Activated CD8-positive, alpha-beta memory T cell treated with anti-CD3 and anti-CD28 coated beads for 1 hour (primary cell): ENCODE measurements at places on chromosomes 12 and 14.

DNA sequence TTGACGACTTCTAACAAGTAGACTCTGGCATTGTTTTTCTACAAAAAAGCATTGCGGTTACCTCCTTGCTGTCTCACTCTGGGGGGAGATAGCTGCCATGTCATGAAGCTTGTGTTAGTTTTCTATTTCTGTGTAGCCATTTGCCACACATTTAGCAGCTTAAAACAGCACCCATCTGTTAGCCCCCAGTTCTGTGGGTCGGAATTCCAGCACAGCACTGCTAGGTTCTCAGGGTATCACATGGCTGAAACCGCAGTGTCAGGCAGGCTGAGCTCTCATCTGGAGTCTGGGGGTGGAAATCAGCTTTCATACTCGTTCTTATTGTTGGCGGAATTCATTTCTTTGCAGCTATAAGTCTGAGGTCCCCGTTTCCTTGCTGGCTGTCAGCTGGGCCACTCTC is 19.9 kb upstream of the STXBP6 start:
- DNase-seq: no peak

- no peak for DNase-seq
Measured at GRCh38 chr12:114400361-114400811, 5.6 kb downstream of the TBX5 start.

DNA sequence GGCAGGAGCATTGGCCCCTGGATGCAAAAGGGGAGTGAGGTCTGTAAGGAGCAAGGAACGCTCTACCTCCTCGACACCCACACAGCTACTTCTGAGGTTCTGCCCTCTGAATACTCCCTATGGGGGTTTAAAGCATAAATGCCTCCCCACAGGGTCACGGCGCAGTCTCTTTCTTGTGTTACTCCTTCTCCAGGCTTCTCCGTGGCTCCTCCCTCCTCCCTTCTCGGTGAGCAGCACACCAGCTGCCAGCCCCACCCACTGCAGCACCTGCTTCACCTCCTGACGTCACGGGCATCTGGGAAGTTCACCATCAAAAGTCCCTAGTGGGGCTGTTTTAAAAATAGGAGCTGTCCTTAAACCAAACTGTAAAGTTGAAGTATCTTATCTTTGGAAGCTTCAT is 67.3 kb downstream of the SPTB start:
- no peak for DNase-seq

GRCh38 chr12:88391556-88391955 is 188.7 kb downstream of the KITLG start:
- no peak for DNase-seq

GRCh38 chr14:35197015-35197414 is 74.7 kb downstream of the PRORP start:
- no peak for DNase-seq

DNA sequence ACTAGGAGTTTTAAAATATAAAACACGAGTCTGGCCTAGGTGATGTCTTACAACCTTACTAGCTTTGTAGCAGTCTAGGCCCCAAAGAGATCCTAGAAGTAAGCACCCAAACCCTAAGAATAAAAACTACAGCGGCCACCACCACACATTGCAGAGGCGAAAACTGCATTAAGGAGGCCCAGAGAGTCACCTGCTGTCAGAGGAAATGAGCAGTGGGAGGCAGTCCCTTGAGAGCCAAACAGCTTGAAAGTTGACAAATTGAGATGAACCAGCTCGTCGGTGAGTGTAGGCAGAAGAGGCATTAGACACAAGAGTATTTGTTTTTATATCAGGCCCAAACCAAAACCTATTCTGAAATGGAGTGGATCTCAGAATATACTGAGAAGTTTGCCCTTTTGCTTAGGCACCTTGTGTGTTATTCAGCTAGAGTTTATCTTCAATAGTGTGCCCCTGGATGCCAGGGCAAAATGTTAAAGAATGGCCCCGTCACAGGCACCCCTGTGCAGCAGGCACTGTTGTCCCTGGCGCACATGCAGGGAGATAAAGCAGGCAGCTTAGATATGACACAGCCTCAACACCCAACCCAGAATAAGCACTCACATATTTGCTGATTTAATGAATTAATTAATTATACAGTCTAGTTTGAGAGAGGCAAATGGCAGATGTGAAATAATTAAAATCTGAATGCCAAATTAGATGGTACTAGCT is 56.7 kb downstream of the TTC7B start:
- no peak for DNase-seq

DNA sequence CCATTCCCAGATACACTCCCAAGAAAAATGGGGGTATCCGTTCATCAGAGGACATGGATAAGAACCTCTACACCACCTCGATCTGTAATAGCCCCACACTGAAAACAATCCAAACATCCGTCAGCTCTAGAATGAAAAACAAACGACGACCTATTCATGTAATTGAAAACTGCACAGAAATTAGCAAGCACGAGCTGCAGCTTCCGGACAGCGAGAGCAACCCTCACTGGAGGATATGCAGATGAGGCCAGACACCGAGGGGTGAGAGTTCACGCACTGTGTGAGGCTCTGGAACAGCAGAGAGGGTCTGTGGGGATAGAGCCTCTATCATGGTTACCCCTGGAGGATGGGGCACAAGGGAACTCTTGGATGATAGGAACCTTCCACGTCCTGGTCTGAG is 143.9 kb upstream of the NCOR2 start:
- DNase-seq: no peak

DNA sequence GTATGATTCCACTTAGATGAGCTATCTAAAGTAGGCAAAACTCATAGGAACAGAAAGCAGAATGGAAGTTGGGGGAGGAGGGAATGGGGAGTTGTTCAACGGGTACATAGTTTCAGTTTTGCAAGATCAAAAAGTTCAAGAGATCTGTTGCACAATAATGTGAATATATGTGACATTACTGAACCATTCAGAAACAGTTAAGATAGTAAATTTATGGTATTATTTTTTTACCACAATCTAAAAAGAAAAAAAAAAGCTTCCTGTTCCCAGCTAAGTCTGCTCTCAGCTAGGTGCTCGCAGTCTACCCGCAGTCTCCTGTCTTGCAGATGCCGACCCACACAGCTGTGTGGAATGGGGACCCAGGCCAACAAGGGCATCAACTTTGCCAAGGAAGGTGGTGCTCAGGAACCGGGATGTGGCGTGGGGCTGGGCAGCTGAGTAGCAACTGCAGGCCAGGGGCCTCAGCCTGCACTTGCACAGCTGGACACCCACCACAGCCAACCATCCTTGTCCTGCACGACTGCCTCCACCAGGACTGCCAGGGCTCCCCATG is 15.3 kb upstream of the ANO6 start:
- DNase-seq: no peak

DNA sequence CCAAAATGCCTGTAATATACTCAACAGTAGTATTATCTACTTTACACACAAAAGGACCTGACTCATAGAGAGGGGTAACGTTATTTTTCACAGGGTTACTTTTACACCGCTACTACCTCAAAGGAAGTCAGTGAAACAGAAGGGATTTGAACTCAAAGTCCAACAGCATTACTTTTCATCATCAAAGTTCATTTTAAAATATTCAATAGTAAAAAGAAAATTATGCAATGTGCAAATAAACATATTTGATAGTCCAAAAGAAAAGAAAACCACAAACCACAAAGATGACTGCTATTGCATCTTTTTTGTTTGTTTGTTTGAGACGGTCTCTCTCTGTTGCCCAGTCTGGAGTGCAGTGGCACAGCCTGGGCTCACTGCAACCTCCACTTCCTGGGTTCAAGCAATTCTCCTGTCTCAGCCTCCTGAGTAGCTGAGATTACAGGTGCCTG is 15.5 kb downstream of the KIF21A start:
- no peak for DNase-seq

GRCh38 chr12:51421266-51421884 is 3.3 kb upstream of the SLC4A8 start:
- DNase-seq: no peak

DNA sequence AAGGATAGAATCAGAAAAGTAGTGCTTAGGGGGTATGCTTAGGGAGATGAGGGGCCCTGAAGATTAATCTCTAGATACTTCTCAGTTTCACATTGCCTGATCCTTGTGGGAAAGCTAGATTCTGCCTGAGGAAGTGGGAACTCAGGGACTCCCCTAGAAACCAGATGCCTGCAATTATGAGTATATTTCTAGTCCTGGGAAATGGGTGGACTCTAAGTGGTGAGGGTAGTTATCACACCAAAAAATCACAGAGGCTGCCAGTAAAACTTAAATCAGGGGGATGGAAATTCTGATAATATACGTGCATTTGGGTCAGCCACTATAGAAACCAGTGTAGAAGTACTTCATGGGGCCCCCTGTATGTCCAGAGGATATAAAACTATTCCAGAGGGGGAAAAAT is 18.3 kb downstream of the HOXC4 start:
- DNase-seq: no peak

DNA sequence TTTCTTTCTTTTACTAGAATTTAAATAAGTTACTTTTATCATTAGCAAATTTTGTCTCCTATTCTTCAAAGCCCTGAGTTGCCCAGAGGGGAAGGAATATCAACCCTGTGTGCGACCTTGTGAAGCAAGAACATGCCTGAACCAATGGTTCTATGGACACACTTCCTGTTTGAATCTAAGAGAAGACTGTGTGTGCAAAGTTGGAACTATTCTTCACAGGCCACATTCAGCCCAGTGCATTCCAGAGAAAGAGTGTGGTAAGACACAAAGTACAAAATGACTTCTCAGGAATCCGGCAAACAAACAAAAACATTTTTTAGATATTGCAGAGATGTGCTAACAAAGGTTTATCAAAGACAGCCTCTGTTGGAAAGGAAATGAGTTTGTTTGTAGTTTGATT is 90.8 kb upstream of the PTPRQ start:
- no peak for DNase-seq
